Activated T-helper 17 cell treated with anti-CD3 and anti-CD28 coated beads, Interleukin-2, amount 50 U/mL, for 72 hours (primary cell): ENCODE measurements at places on chromosomes 5 and 9. TPM values are rescaled to one million over a fixed set of nuclear protein-coding genes. Genes with fewer than 3 reads are reported as not detected.

ACOT12 gene
- not detected for total RNA-seq

- peak; percentile 40 for ATAC-seq
Observed at GRCh38 chr5:131367219-131367860, 103.5 kb downstream of the CDC42SE2 start.

DNA sequence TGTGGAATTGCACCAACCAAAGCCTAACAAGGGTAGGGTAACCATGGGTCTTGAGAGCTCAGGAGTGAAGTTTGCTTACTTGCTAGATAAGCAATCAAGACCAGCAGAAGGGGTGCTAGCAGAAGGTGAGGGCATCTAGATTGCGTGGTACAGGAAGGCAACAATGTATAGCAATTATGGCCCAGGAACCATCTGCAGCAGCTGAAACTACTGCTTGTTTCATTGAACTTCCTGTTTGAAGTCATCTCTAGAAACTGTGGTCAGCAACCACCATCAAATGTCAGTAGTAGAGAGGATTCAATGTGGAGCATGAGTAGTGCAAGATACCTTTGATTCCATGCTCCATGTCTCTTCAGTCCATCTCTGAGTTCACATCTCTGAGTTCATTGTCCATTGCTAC is 462.1 kb upstream of the GRAMD2B start:
- peak; percentile 64 for ATAC-seq

- peak; percentile 85 for ATAC-seq
Observed at GRCh38 chr5:116947691-116948528, 373.3 kb upstream of the SEMA6A start.

CAMK4 gene
- total RNA-seq: 37.0 TPM

- no peak for ATAC-seq
Observed at GRCh38 chr5:171724468-171725204, 61.0 kb upstream of the SMIM23 start.

PIP5KL1 gene
- 2.6 TPM for total RNA-seq

CYLC2 gene
- total RNA-seq: not detected

GRM6 gene
- total RNA-seq: not detected

TNFSF8 gene
- total RNA-seq: 20.1 TPM

- no peak for ATAC-seq
Observed at GRCh38 chr9:34010979-34011378, 37.7 kb downstream of the UBAP2 start.

GRCh38 chr9:69157751-69158466 is 16.2 kb upstream of the TJP2 start:
- no peak for ATAC-seq
